ENCODE measurements at places on chromosomes 7 and 10.
A peak's percentile ranks its signal among the peaks of the same experiment; 100 is the strongest.

- no peak for DNase-seq
Measured at GRCh38 chr10:86855513-86855912, 99.1 kb downstream of the BMPR1A start.

- DNase-seq = no peak
Measured at GRCh38 chr7:66176914-66177313, 28.2 kb upstream of the TPST1 start.

DNA sequence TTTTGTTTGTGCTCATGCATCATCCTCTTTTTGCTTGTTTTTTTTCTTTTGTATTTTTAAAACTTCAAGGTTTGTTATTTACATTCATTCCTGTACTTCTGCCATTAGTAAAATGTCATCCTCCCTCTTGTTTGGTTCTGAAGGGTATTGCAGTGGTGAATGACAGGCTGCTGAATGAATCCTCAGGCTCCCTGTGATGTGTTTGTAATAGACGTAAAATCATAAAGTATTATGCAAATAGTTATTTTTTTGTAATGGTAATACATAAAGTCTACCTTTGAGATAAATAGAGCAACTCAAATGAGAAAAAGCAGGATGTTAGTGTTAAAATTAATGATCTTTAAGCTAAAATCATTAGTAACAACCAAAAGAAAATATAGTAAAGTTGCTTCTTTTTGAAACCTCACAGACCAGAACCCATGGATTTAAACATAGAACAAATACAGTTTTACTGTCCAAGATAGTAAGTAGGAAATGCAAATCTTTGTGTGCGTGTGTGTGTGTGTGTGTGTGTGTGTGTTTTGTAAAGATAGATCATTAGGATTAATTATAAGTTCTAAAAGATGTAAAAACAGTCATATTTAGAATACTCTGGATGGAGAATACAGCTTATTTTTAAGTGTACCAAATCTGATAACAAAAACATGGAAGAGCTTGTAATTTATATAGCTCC, 4.5 kb downstream of the GLCCI1 start:
- no peak for DNase-seq

DNA sequence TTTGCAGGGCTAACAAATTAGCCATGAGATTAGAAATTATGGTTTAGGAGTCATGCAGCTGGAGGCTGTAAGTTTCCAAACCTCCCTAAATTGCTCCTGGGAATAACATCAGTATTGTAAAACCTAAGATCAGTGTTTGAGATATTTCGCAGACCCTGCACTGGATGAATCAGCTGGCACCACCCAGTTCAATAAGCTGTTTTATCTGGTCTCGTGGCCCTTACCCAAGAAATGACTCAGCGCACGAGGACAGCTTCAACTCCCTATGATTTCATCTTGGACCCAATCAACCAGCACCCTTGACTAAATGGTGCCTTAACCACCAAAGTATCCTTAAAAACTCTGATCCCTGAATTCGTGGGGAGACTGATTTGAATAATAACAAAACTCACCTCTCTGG, 482.0 kb upstream of the PCDH15 start:
- peak; percentile 11 for DNase-seq

- DNase-seq = no peak
Measured at GRCh38 chr7:30371321-30371720, 86.9 kb downstream of the ZNRF2 start.

GRCh38 chr10:57785068-57785467, 482.6 kb downstream of the IPMK start:
- DNase-seq = no peak

DNA sequence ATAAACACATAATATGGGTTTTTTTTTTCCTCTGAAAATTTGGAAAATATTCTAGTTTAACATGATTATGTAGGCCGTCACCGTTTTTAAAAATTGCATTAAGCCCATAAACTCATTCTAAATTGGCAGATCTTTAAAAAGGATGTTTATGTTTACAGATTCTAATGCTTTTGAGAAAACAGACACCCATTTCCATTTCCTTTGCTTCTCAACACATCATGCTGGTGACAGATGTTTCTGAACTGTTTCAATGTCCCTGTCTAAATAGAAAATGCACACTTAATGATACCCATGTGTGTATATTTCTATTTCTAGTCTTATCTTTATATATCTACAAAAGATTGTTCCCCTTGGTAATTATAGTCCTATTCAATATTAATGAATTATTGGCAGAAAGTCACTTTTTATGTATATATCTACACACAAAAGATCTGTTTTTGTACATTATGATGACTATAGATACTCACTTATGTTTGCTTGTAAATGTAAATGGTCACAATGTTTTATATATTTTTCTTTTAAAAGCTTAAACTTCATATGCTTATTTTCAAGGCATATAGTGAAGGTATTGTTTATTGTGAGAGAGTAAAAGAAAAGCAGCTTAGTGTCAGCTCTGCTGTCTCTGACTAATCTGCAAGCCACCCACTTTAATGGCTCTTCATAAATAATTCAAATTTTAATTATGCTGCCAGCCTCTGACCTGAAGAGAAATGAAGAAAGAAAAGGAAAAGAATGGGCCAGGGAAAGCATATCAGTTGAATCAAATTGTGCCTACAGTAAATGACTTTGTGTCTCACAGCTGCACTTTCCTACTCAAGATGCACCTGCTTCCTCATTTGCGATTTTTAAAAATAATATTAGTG, 179.4 kb downstream of the CACNA2D1 start:
- no peak for DNase-seq

GRCh38 chr7:142459551-142459963, 201.7 kb upstream of the PRSS58 start:
- DNase-seq = peak; percentile 87

DNA sequence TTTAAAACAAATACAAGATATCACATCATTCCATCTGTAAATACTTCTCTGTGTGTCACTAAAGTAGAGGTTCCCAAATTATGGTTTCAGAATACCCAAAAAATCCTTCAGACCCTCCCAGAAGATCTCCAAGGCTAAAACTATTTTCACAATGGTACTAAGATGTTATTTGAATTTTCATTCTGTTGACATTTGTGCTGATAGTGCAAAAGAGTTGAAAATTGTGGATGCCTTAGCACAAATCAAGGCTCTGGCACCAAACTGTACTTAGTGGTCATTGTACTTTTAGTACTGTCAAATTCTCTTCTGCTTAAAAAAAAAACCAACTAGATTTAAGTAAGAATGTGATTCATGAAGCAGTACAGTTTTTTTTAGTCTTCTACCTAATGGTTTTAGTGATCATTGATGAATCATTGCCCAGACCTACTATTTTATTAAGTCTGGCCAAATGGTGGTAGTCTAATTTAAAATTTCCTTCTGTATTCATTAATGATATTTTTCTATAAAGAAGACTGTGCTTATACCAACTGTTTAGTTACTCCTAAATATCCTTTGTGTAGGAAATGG, 50.5 kb downstream of the TPST1 start:
- DNase-seq = peak; percentile 32

GRCh38 chr7:103857435-103857834, 132.0 kb downstream of the RELN start:
- no peak for DNase-seq

- DNase-seq = no peak
Measured at GRCh38 chr7:64775289-64775688, 18.9 kb upstream of the ZNF138 start.

Data from fibroblast of skin of back (primary cell).